ENCODE measurements at places on chromosomes 4 and X.
A peak's percentile ranks its signal among the peaks of the same experiment; 100 is the strongest.

DNA sequence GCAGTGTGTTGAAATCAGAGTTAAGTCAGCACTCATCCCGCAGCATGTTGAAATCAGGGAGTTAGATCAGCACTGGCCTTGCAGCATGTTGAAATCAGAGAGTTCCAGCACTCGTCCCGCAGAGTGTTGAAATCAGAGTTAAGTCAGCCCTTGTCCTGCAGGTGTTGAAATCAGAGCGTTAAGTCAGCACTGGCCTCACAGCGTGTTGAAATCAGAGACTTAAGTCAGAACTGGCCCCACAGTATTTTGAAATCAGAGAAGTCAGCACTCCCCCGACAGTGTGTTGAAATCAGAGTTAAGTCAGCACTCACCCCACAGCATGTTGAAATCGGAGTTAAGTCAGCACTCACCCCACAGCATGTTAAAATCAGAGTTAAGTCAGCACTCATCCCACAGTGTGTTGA is 10.9 kb upstream of the UVSSA start:
- DNase-seq = peak; percentile 56

DNA sequence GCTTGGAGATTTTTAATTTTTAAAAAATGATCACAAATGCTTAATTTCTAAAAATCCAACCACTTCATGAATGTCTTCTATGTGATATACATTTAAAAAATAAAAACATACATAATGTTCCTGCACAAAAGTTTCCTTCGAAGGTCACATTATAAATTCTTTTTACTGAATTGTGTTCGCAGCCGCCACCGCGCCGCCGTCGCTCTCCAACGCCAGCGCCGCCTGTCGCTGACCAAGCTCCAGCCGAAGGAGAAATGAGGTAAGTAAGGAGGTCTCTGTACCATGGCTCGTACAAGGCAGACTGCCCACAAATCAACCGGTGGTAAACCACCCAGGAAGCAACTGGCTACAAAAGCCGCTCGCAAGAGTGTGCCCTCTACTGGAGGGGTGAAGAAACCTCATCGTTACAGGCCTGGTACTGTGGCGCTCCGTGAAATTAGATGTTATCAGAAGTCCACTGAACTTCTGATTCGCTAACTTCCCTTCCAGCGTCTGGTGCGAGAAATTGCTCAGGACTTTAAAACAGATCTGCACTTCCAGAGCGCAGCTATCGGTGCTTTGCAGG is 48.8 kb upstream of the NEUROG2 start:
- no peak for DNase-seq

DNA sequence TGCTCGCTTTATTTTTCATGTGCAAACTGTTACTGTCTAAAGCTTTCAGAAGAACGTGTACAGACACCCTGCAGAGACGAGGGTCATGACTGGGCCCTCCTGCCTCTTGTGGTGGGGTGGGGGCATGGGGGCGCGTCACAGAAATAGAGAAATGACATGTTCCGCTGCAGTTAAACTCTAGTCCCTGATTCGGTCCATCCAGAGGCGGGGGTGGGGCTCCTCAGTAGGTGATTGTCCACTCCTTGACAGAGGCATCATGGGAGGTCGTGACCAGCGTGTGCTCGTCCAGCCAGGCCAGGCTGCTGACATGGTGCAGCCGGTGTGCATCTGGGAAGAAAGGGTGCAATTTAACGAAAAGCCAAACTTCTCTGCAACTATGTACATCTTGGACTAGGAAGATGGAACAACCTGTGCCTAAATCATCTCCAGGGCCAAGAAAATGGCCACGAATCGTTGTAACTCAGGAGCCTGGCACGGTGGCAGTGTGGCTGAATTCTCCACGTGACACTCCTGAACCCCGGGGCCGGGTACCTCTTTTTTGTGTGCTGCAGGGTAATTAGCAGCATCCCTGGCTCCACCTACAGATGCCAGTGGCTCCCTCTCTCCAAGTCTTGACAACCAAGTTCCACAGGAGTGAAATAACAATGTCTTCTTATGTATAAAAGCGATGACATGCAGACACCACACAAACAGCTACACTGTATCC is 41.3 kb downstream of the WDR1 start:
- DNase-seq = no peak

- DNase-seq = no peak
These were observed 30.7 kb upstream of the KIAA0232 start for GRCh38 chr4:6751611-6752485.

GRCh38 chrX:74371425-74372222 is 49.7 kb upstream of the SLC16A2 start:
- DNase-seq = no peak

DNA sequence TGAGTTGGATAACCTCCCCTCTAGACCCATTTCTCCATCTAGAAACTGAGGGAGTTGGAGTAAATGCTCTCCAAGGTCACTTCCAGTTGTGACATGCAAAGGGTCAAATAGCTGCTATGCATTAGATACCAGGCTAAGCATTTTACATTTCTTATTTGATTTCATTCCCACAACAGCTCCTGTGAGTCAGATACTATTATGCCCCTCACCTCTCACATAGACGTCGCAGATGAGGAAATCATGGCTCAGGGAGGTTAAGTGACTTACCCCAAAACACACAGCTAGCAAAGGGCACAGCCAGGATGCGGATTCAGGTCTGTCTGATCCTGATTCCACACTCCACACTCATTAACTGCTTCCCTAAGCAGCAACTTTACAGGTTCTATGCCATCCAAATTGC is 57.7 kb downstream of the PRPS1 start:
- DNase-seq = no peak

DNA sequence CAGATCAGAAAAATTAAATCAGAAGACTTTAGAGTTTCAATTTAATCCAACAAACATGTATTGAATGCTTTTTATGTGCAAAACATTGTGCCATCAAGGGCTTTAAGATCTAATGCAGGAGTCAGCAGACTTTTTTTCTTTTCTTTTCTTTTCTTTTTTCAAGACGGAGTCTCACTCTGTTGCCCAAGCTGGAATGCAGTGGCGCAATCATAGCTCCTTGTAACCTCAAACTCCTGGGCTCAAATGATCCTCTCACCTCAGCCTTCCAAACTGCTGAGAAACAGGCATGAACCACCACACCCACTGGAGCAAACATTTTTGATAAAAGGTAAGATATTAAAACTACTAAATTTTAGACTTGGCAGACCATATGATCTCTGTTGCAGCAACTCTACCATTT is 24.6 kb upstream of the LRBA start:
- no peak for DNase-seq

- DNase-seq = no peak
These were observed 207.4 kb downstream of the MAPK10 start for GRCh38 chr4:86152454-86152853.

DNA sequence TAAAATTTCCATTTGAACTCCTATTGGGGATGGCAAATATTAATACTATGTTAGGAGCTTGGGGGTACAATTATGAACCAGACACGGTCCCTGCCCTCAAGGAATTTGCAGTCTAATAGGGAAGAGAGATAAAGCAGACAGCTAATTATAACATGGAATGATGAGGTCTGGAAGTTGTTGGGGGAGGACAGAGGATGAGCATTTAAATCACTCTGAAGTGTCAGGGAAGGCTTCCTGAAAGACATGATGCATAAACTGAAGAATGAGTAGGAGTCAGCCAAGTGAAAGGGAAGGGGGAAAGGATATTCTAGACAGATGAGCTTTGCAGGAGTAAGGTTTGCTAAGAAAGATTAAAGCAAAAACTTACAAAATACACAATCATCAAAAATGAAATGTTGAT is 15.9 kb downstream of the PLAC1 start:
- DNase-seq = no peak

DNA sequence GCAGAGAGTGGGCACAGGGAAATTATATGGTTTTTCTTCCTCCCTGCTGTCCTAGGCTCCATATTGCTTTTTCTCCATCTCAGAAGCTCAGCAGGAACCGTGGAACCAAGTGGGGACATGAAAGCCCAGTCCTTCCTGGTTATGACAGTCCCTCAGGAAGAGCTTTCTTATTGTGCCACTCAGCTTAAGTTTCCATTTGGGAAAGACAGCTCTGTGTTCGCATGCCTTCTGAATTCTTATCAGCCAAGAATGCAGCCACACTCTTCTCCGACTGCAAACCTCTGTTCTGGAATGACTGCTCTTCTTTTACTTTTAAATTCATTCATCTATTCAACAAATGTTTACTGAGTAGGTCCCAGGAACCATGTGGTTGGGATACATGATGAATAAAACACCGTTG is 58.0 kb upstream of the PPARGC1A start:
- no peak for DNase-seq

- peak; percentile 27 for DNase-seq
These were observed 20.0 kb downstream of the DIAPH2 start for GRCh38 chrX:96704629-96705028.

- no peak for DNase-seq
These were observed 443.0 kb downstream of the GPM6A start for GRCh38 chr4:175369087-175369486.

GRCh38 chr4:154490234-154490582 is 1.4 kb downstream of the DCHS2 start:
- DNase-seq = no peak

DNA sequence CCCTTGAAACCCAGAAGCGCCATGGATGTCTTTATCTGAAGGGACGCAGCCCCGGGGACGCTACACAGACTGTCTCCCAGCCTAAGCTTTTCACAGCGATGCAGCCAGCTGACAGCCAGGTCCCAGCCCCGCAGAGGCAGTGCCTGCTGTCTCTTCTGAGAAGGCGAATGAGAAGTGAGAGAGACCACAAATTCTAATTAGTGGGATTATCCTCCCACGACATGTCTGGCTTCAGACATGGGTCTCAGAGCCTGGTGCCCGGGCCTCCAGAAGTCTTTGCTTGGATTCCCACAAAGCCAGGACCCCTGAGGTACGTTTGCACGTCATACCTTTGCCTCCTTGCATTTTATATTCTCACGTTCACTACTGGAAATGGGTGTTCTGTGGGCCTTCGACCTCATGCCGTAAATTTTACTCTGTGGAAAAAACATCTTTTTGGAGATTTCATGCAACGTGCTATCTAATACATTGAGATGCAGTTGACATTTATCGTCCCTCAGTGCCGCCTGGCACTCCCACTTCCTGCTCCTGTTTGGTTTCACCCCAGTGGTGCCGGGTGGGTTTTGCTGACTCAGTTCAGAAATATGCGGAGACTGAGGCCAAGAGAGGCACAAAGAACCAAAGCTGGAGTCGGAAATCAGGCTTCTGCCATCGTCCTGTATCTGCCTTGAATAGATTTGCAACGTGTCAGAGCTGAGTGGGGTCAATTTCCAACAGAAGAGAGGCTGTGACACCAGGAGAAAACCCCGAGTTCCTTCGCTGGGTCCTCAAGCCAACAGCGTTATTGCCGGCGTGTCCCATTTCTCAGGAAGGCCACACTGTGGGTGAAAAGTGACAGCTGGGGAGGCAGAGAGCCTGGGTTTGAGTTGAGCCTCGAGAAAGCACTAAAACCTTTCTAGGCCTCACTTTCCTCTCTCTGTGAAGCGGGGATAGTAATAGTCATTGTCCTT is 114.4 kb downstream of the STK32B start:
- no peak for DNase-seq

- peak; percentile 25 for DNase-seq
These were observed 34.1 kb downstream of the SETD7 start for GRCh38 chr4:139521754-139522401.

DNA sequence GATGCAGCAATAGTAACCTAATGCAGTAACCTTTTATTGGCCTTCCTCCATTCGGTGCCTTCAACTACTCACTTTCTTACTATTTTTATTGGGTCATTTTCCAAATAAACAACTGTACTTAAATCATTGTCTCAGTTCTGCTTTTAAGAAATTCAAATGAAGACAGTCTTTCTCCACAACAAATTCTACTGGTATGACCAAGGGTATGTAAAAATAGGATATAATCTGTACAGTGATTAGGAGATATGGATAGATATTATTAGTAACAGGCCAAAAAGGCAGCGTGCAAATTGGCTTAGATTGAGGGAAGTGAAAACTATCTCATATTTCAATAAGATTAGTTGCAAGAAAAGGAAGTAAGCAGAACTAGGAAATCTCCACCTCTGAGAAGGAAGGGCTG is 177.4 kb upstream of the PPP1R2C start:
- DNase-seq = no peak

- no peak for DNase-seq
These were observed 73.1 kb upstream of the EPGN start for GRCh38 chr4:74235135-74235534.

Measured in suppressor macrophage treated with lipopolysaccharide for 1 hour (primary cell).